ENCODE measurements at places on chromosomes 13 and 19.

- DNase-seq: no peak
Observed at GRCh38 chr13:51559946-51560735, 24.1 kb upstream of the WDFY2 start.

DNA sequence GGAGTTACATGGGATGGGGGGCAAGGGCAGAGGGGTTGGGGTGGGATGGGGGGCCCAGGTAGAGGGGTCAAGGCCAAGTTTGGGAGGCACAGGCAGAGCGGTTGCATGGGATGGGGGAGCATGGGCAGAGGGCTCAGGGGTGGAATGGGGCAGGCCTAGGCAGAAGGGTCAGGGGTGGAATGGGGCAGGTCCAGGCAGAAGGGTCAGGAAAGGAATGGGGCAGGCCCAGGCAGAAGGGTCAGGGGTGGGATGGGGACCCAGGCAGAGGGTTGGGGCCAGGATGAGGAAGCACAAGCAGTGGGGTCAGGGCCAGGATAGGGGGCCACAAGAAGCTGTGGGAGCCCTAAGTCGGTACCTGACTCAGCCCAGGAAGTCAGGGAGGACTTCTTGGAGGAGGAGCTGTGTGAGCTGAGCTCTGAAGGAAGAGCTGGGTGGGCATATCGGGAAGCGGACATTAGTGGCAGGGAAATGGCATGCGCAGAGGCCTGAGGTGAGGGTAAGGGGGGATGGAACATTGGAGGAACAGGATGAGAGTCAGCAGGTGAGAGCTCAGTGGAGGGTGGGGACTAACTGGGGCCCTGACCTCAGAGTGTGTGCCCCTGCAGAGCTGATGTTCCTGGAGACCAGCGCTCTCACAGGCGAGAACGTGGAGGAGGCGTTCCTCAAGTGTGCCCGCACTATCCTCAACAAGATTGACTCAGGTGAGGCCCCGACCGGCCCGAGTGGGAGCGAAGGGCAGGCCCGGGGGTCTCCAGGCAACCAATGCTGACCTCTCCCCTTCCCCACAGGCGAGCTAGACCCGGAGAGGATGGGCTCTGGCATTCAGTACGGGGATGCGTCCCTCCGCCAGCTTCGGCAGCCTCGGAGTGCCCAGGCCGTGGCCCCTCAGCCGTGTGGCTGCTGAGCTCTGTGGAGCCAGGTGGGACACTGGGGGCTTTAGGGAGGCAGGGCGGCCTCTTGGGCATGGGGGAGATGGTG, 8.3 kb downstream of the RAB4B start:
- no peak for DNase-seq

- no peak for DNase-seq
Observed at GRCh38 chr19:8629184-8629583, 1.2 kb upstream of the NFILZ start.

DNA sequence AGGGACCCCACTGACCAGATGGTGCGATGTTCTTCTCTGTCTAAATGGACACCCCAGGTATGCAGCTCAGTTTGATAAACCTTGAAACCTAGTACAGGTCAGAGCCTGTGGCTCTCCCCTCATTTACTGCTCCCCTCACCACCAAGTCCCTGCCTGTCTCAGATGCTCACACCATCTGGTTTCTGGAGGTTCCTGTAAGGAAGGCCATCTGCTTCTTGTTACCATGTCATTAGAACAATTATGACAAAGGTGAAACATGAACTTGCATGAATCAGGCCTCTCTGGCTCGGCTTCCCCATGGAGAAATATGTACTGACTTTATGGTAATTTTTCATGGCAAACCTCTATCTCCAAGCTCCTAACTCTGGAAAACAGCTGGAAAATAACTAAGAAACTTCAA, 965.7 kb downstream of the UQCRFS1 start:
- DNase-seq: no peak

DNA sequence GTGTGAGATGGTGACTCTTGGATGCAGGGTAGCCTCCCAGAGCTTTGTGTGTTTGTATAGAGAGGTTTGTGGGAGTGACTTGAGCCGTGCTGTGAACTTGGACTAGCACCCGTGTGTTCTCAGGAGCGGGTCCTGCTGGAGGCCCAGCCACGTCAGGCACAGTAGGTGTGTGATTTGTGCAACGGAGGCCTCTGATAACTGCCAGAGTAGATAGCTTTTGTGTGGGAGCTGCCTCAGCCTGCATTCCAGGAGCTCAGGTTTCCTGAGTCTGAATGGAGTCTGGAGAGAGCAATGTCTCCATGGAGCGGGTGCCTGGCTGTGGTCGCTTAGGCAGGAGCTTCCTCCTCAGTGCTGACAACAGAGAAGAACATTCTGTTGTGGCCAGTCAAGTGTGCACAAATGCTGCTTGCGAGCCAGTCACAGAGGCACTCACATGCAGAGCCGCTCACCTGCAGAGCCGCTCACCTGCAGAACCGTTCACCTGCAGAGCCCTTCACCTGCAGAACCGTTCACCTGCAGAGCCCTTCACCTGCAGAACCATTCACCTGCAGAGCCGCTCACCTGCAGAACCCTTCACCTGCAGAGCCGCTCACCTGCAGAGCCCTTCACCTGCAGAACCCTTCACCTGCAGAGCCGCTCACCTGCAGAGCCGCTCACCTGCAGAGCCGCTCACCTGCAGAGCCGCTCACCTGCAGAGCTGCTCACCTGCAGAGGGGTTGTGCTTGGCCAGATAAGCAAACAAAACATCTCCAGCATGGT, 32.6 kb downstream of the TFDP1 start:
- no peak for DNase-seq

DNA sequence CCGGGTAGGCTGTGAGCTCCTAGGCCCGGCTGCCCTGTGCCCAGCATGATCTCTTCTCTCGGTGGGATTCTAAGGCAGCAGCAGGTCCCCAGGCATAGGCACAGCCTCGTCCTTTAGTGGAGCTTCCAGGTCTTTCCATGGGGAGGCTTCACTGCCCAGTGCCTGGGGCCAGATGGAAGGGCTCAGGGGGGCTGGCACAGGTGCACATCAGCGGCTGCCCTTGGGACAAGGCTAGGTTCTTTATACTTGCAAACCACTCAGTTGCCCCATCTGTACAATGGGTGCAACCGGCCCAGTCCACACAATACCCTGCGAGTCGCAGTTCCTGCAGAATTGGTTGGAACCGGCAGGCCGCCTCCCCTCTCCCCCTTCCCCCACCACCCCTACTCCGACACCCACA, 14.2 kb downstream of the KCTD15 start:
- no peak for DNase-seq

Data from anterior cingulate cortex (tissue), 58 donors.